ENCODE measurements at places on chromosomes 12 and 14.
A peak's percentile ranks its signal among the peaks of the same experiment; 100 is the strongest.

- DNase-seq = no peak
Measured at GRCh38 chr14:72714094-72714493, 179.8 kb downstream of the DPF3 start.

GRCh38 chr12:115421796-115422709, 738.1 kb upstream of the TBX3 start:
- DNase-seq = no peak

DNA sequence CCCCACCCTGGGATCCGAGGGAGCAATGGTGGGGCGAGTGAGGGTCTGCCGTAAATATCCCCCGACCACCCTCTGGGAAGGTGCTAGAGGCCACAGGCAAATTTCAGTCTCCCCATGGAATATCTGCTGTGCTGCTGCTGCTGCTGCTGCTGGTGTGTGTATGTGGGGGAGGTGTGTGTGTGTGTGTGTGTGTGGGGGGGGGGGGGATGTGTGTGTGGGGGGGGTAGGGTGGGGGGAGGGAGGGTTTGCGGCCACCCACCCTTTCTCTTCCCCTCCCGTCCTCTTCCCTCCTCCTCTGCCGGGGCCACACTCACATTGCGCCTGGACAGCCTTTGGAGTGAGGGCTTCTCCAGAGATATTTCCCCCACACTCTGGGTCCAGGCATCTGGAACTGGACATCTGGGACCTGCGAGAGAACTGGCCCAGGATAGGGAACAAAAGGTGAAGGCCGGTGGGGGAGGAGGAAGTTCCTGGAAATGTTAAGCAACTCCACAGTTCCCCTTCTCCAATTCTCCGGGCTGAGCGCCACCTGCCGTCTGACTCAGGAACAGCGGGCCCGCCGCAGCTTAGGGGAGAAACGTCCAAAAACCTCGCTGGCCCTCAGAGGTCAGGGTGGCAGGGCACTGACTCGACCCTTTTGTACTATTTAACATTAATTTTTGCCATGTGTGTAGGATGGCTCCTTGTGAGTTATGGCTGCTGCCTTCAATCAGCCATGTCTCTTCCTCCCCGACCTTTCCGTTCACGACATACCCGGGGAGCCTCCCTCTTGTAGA, at the start of gene C1RL:
Gene C1RL (minus strand): TSS at position 419 of the 776 bp plus-strand sequence. CDS start 34 bp downstream, at position 385.
- DNase-seq = peak; percentile 73

DNA sequence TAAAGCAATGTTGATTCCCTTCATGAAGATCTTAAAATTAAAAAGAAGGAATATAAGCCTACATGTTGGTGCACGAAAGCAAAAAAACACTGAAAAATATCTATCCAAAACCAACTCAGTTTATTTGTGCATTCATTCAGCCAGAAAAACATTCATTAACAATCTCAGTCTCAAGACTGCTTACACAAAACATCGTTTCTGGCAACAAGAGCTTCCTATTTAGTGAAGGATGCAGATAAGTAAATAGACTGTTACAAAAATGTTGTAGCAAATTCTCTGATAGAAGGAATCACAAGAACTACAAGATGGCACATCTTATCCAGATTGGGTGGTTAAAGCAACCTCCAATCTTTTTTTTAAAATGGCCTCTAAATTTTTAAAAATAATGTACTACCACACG, 69.7 kb upstream of the DCN start:
- no peak for DNase-seq

GRCh38 chr12:67280572-67280971, 11.4 kb downstream of the CAND1 start:
- no peak for DNase-seq

GRCh38 chr12:113180333-113180732, 4.9 kb downstream of the DDX54 start:
- DNase-seq = no peak

- DNase-seq = no peak
Measured at GRCh38 chr14:69240527-69241173, 19.3 kb upstream of the GALNT16 start.

- no peak for DNase-seq
Measured at GRCh38 chr12:47817272-47818006, 2.3 kb downstream of the HDAC7 start.

DNA sequence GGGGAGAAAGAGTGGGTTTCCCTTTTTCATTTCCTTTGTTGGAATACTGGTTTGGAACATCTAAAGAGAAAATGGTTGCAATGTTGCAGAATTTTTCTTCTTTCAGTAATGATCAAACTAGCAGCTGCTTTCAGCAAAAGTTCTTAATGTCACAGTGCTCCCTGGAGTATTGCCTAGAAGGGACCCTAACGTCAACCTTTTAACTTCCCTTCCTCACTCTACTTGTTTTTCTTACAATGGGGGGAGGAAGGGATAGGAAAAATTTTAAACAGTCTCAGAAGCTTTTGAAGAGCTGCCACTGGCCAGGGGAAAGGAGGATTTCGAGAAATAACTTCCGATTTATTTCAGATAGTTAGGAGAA, 521.8 kb downstream of the MED13L start:
- no peak for DNase-seq

GRCh38 chr12:23771240-23771949, 178.1 kb downstream of the SOX5 start:
- no peak for DNase-seq

GRCh38 chr14:68757618-68758081, 35.2 kb downstream of the ZFP36L1 start:
- DNase-seq = no peak

- no peak for DNase-seq
Measured at GRCh38 chr14:35940291-35940690, 114.2 kb downstream of the BRMS1L start.

GRCh38 chr14:106442857-106443256, 916.5 kb downstream of the TMEM121 start:
- no peak for DNase-seq

DNA sequence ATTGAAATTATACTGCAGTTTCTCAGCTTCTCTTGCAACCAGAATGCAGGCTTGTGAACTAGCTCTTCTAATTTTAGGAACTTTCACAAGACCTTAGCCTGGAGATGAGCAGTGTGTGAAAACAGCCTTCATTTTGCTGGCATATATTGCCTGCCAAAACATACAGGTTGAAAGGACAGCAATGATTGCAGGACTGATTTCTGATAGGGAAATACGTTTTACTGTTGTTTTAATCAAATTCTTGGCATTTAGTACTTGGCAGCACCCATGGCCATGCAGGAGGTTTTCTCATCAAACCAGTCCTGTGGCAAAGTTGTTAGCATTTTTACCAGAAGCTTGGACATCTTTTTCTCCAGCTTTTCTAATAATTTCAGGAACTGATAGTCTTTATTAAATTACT, 91.9 kb upstream of the MUCL1 start:
- DNase-seq = no peak

GRCh38 chr12:9051158-9051550, 61.8 kb downstream of the KLRG1 start:
- no peak for DNase-seq

All from NCI-H774 (cell line).